ENCODE measurements at places on chromosomes 4 and X.

- DNase-seq = no peak
Observed at GRCh38 chr4:2007804-2008670, 737 bp downstream of the NELFA start.

- no peak for DNase-seq
Observed at GRCh38 chr4:41141900-41142299, 72.4 kb downstream of the APBB2 start.

DNA sequence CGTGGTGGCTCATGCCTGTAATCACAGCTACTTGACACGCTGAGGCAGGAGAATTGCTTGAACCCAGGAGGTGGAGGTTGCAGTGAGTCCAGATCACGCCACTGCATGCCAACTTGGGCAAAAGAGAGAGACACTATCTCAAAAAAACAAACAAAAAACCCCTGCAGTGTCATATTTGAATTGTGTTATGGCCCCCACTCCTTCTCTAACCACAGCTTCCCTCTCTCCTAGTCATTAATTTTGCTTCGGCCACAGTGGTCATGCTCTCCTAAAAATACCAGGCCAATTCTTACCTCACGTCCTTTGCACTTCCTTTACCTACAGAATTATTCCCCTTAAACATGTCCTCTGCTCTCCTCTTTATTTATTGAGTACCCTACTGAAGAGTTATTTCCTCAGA lies 206.1 kb downstream of the PPP3CA start:
- no peak for DNase-seq

GRCh38 chr4:12118651-12119213 lies 690.0 kb upstream of the HS3ST1 start:
- DNase-seq = no peak

- DNase-seq = no peak
Observed at GRCh38 chr4:44674471-44674870, 3.7 kb upstream of the GUF1 start.

- no peak for DNase-seq
Observed at GRCh38 chrX:48715072-48715471, 18.5 kb downstream of the SUV39H1 start.

- DNase-seq = no peak
Observed at GRCh38 chr4:122140834-122141233, 11.3 kb upstream of the BLTP1 start.

GRCh38 chr4:26557164-26557563 lies 26.7 kb upstream of the TBC1D19 start:
- no peak for DNase-seq

DNA sequence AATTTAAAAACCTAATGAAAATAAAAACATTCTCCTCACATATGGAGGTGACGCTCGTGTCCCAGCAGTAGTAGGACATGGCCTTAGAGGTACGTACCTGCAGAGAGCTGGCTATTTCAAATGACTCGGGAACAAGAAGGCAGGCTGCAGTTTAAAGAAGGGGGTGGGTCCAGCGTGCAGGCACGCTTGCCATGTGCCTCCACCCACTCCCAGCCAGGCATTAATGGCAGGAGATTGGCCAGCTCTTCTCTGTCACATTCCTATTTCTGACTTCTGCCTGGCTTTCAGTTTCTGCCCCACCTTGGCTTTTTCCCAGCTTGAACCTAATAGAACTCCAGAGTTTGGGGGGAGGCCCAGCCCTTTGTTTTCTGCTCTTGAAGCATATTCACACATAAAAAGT lies 17.2 kb downstream of the PDHA1 start:
- DNase-seq = no peak

DNA sequence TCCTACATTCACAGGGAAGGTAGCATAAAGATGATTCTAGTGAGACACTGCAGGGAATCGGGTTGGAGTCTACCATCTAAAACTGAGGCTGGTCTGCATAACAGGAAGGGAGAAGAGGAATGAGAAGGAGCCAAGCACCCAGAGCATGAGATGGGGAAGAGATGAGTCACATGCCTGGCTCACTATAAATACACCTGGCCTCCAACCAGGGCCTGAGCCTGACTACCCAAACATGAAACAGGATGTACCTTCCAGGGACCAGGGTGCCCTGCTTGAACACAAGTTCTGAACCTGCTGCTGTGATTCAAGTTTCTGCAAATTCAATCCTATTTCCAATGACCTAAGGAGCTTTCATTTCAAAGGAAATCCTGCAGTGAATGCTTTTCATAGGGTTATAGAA lies 24.9 kb downstream of the CD99L2 start:
- DNase-seq = no peak

GRCh38 chr4:180028682-180029081 lies 2214.5 kb upstream of the TENM3 start:
- DNase-seq = no peak

GRCh38 chrX:15816886-15817285 lies 26.6 kb downstream of the ZRSR2 start:
- no peak for DNase-seq

DNA sequence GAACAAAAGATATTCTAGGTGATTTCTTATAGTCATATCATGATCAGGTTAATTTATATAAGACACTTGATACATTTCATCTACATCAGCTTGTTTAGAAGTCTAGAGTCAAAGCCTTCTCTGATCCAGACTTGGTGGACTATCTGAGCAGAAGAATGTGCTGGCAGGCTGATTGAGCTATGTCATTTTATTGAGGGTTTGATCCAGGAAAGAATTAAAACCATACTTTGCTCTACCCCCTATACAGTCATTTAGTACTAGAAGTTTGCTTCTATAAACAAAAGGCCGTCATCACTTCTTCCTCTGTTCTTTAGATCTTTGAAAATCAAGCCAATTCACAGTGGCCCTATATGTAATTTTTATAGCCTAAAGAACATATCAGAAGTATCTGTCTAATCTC lies 173.1 kb upstream of the PITX2 start:
- DNase-seq = no peak

DNA sequence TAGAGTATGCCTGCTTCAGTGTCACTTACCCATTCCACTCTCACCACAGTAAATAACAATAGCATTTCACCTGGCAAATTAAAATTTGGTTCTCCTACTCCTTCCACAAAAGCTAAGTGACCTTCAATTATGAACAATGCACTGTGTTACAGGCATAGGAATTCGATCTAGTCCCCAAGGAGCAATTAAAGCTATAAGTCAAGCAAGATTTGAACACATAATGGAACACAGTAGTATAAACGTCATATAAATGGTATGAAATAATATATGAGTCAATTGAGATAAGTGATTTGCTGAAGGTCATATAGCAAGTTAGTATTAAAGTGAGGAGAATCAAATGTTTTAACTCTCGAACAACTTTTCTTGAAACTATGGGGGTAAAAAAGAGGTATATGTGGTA lies 65.8 kb downstream of the ARAP2 start:
- DNase-seq = no peak

GRCh38 chr4:173440888-173441287 lies 42.0 kb upstream of the SCRG1 start:
- DNase-seq = no peak

DNA sequence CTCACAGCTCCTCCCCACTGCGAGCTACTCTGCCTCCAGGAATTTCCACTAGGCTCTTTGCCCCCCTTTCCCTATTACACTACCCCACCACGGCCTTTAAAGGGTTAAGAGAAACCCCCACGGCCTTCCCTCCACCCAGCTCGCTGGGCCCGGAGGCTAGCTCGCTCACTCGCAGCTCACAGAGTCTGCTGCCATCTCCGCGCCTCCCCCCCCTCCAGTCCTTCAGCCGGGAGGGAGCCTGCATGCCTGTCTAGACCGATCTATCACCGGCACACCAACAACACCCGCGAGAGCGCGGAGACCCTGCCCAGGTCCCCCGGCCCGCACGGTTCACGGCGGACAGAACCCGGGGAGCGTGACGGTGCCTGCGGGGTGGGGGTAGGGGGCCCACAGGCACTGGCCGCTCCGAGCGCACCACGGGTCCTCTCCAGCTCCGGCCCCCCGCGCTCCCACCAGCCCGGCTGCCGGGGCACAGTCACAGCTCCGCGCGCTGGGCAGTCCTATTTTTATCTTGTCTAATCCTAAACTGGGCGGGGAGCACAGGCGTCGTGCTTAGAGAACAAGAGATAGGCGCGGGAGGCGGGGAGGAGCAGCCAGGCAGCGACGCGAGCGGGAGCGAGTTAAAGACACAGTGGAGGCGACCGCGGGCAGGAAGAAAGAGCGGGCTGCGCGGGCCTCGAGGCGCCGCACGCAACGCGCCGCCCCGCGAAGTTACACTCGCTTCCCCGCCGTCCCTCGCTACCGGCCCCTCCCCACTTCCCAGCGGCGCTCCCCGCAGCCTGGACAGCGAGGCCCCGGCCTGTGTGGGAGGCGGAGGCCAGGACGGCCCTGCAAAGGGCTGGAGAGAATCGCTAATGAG lies 3.5 kb downstream of the BCOR start:
- no peak for DNase-seq

GRCh38 chr4:69881173-69881773 lies 21.3 kb upstream of the SULT1E1 start:
- peak; percentile 4 for DNase-seq

DNA sequence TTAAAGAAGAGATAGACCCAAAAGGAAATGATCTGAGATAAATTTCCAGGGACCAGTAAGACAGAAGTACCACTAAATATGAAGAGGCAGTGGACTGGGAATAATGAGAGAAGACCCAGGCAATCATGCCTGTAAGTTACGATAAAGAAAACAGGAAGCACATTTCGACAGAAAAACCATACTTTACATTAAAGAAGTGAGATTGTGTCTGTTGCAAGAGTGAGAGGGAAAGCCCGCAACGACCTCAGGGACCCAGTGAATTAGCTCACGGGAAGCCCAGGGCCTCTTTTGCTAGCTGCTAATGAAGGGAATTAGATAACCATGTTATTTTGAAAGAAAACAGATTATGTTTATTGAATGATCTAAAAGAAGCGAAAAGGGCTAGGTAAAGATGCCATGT lies 28.9 kb upstream of the ACSL1 start:
- no peak for DNase-seq

GRCh38 chrX:70476934-70477733 lies 32.5 kb downstream of the DLG3 start:
- DNase-seq = no peak

DNA sequence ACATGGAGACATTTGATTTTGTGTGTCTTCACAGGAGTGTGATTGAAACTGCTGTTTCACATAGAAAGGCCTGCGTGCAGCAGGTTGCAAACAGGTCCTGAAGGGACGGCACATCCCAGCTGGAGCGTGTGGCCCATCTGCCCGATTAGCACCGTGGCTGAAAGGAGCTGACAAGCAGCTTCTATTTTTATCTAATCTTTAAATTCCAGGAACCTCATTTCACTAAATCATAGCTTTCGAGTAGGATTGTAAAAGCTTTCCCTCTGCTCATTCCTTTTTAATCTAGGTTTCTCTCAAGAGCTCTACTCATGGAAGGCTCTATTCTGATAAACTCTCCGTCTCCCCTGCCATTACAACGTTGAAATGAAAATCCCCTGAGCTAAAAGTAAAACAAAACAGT lies 106.8 kb downstream of the FSTL5 start:
- no peak for DNase-seq

DNA sequence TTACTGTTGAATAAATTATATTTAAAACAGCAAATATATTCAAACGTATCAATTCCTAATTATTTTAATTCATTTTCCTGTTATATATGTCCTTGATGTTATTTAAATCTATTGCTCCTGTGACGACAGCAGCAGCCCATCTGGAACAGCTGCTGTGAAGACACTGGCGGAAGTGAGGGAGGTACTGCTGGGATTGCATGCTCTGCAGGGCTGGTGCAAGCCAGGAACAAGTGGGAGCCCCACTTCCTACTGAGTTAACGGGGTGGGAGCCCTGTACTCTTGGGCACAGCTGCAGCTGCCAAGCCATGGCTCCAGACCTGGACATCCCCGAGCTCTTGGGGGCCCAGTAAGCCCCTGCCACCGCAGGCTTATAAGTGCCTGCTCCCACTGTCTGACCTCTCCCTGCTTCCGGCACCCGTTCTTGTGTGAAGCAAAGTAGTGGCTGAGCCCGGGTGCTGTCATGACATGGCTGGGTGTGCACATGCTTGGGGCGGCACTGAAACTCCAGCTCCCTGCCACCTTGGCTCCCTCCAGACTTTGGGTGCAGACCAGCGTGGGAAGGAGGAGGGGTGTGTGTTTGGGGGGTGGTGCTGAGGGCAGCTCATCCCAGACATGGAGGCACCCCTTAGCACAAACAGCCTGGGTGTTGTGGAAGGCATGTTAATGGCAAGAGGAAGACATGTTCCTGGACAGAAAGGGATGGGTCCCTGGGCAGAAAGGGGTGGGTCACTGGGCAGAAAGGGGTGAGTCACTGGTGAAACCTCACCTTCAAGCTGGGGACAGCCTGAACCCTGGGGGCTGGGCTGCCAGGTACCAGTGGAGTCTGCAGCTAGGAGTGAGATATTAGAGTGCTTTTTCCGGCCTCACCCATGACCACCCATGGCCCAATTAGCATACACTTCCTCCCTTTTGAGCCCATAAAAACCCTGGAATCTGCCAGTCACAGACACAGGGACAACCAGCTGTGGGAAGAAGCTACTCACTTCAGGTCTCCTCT lies 1981.3 kb upstream of the IGFBP7 start:
- no peak for DNase-seq

- no peak for DNase-seq
Observed at GRCh38 chrX:57901466-57901865, 8.8 kb downstream of the ZXDA start.

- no peak for DNase-seq
Observed at GRCh38 chr4:184462724-184463123, 11.6 kb downstream of the IRF2 start.

- no peak for DNase-seq
Observed at GRCh38 chrX:54930291-54931049, 9.8 kb downstream of the TRO start.

GRCh38 chr4:39051492-39051891 lies 10.5 kb upstream of the KLHL5 start:
- DNase-seq = no peak

GRCh38 chrX:17078031-17078720 lies 131.7 kb downstream of the REPS2 start:
- no peak for DNase-seq

DNA sequence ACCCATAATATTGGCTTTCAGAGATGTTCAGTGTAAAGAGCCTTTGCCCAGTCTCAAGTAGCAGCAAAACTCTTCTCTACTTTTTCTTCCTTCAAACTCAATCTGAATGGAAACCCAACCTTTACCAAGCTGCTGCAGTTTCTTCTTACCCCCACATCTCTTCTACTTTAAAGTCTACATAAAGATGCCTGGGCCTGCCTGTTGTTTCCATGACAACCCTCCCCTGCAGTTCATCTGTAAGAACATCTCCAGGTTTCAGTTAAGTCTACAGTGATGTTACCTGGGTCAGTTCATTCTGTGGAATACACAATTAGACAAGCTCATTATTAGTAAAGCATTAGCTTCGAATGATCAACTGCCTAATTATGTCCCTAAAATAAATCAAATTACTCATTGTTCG lies 81.4 kb downstream of the SPANXN3 start:
- no peak for DNase-seq

DNA sequence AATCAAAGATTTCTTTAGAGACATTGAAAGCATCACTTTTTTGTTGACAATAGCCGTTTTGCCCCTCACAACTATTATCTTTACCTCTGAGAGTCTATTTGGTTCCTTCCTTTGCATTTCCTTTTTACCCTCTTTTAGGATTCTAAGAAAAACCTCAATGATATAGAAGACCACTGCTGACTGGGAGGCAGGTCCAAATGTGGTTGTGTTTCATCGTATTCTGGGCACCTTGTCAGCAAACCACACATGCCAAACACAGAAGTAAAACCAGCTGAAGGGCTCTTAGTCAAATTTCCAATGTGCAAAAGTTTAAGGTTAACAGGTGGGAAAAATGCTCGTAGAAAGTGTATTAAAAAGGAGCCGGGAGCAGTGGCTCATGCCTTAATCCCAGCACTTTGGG lies 5.1 kb upstream of the PRMT9 start:
- DNase-seq = no peak
